Caco-2 (cell line): ENCODE measurements at places on chromosomes 7 and 10.
A peak's percentile ranks its signal among the peaks of the same experiment; 100 is the strongest.

- DNase-seq = no peak
Observed at GRCh38 chr10:32376771-32377170, 29.8 kb upstream of the EPC1 start.

- DNase-seq = no peak
Observed at GRCh38 chr7:3739983-3740382, 438.9 kb downstream of the SDK1 start.

GRCh38 chr7:24718977-24719491 is 38.2 kb downstream of the GSDME start:
- no peak for DNase-seq

GRCh38 chr10:6396652-6397051 is 183.4 kb downstream of the PRKCQ start:
- DNase-seq = no peak

DNA sequence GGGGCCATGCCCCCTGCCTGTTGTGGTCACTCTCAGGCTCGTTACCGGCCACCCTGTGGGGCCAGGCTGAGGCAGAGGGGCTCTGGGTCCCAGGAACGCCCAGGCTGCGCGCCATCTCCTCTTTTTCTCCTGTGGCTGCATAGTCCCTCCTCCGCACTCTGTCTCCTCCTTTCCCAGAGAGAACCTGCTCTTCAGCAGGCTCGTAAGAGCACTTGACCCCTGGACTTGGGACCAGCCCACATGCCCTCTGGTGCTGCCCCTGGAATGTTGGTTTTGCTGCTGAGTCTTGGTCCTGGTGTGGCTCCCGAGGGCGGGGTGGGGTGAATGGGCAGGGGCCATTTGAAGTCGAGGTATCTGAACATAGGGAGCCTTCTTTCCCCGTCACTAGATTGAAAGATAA is 6.6 kb upstream of the BHLHA15 start:
- peak; percentile 24 for DNase-seq

DNA sequence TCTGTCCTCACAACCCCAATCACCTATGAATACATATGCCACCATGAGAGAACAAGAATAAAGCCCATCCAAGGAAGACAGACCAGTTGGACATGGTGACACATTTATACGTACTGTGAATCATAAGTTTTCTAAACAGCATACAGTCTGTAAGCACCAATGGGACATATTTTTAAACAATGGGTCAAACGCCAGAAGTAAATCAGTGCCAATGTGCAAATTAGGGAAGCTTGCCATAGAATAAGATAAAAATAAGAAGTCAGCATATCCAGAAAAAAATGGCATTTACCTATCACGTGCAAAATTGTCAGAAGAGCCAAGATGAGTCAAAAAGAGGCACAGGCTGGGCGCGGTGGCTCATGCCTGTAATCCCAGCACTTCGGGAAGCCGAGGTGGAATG is 910.4 kb downstream of the SORCS1 start:
- DNase-seq = no peak

DNA sequence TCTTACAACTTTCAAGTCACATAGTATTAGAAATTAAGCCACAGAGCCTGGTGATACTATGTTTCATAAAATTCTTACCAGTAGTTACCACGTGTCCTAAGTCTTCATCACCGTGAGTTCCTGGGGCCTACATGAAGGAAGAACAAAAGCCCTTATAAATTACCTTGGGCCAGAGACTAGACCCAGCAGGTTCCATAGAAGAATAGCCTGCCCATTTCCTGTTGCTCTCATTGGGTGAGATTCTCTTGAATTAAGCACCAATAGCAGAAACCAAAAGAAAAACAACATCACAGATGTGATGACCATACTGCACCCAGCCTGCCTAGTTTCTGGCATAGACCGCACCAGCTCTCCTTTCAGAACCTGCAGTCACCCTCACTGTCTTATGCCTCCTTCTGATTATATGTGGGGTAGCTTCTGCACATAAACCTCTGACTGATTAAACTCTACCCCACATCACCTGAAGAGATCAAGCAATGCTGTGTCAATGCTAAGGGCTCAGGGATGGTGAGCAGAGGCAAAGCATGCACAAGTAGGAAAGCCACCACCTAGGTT is 18.0 kb upstream of the SEM1 start:
- DNase-seq = no peak

DNA sequence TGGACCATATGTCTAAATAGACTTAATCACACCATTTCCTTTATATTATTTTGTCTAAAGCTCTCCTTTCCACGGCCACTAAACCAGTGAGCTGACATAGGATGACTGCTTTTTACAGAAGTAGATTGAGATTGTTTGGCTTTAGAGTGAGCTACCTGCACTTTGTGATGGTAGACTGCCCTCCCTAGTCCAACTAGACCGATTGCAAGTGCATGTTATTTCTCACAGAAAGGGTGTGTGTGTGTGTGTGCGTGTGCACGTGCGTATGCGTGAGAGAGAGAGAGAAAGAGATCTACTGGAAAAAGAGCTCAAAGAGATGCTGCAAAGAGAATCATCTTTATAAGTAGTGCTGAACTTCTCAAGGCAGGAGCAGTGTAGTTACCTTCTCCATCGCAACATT is 60.7 kb downstream of the VCL start:
- DNase-seq = peak; percentile 74

DNA sequence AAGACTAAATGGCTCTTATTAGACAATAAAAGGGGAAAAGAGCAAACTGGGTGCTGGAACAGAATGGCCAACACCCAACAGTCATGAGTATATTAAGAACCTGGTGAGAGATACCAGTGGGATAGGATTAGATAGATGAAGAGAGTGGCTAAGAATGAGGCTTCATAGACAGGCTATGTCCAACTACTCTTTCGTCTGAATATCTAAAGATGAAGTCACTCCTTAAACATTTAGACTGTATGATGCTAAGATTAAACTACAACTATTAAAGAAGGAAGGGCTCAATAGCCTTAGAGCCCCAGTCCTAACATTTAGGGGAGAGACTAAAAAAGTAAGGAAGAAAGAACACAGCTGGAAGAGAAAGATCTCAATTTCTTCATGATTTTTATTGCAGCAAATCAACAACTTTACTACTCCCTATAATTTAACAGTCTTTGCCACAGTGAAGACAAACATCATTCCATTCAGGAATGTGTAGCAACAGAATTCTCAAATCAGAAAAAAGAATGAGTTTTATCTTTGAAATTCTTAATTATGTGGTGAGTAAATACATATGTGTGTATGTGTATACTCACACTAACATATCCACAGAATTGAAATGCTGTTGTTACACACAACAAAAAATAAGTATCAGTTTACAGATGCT is 45.6 kb downstream of the CACNA2D1 start:
- DNase-seq = no peak

GRCh38 chr10:26759008-26759407 is 61.5 kb downstream of the PDSS1 start:
- no peak for DNase-seq

GRCh38 chr7:121909716-121910345 is 36.9 kb downstream of the PTPRZ1 start:
- no peak for DNase-seq

DNA sequence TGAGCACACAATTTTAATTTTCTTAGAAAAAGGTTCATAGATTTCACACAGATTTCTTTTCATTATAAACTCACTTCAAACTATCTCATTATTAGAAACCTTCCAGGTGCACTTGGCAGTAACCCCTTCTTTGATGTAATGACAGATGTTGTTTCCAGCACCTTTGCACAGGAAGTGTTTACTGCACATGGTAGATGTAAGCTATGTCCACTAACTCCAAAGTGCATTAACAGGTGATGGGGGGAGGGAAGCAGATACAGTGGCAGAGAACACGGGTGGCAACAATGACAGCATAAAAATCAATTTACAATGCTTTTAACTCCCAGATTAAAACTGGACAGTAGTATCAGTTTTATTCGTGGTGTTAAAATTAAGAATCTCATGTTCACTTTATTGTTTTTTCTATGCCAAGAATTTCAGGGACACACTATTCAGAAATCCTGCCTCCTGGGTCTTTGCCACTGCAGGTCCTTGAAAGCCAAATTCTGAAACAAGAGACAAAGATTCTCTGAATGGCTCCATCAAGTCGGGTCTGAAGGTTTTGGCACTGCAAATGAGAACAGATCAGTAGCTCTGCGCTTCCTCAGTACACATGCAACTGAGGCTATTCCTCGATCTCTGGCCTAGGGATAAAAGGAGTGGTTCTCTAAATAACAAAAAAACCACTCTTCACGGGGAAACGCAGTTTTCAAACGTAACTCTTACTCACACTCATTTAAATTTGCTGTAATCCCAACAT is 187.7 kb downstream of the JAZF1 start:
- DNase-seq = no peak

DNA sequence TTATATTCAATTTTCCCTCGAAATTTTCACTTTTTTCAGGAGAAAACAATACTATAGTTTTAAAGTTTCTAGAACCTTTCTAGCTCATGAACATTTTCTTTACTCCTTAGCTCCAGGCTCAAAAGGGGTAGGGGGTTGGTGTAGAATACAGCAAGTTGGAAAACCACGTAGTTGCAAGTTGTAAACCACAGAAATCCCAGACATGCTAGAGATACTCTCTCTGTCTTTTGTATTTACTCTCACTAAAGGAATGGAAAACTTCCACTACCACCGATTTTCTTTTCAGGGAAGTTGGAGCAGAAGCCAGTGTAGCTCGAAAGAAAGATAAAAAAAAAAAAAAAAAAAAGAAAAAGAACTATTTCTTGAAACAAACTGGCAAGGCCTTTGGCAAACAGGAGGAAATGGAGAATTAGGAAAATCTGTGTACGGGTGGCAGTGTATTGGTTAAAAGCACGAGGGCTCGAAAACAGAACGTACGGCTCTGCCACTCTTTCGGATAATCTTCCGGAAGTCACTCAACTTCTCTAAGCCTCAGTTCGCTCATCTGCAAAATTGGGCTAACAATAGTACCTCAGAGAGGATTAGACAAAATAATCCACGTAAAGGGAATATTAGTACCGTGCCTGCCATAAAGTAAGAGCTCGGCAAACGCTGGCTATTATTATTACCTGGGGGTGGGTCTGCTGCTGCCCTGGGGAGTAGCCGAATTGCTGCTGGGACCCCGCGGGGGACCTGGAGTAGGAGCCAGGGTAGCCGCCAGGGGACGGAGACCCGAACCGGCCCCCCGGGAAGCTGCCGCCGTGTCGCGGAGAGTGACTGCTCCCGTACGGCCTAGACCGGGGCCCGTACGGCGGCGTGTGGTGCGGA is 628 bp downstream of the MPLKIP start:
- no peak for DNase-seq

- no peak for DNase-seq
Observed at GRCh38 chr7:133824132-133824531, 303.0 kb upstream of the LRGUK start.

DNA sequence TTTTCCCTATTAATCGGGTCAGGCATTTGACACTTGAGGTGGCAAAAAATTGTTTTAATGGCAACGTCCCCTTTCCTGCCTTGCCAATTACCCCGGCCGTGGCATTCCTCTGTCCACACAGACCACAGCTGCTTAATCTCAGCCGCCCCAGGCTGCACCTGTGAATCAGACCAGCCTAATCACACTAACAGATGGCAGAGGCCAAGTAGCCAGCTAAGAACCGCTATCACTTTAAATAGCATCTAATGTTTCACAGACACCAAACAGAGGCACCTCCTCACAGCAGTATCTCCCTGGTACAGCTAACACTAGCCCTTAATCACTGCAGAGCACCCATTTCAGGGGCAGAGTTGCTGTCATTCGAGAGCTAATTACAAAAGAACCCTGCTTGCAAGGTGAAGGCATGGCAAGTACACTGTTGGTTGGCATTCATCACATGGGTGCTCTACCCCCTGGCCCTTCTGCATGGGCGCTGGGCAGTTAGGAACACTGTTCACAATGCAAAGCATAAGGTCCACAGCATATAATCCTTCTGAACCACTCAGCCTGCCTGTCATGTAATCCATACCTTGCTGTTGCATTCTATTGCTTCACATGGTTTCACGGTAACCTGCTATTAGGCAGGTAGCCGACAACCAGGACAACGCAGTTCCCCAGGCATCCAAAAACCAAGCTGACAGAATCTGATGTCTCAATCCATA is 38.8 kb downstream of the FGFR2 start:
- DNase-seq = no peak

- DNase-seq = no peak
Observed at GRCh38 chr10:100356067-100357017, 9.3 kb downstream of the SCD start.

- DNase-seq = peak; percentile 64
Observed at GRCh38 chr10:48251525-48252353, 22.8 kb downstream of the FRMPD2 start.

- no peak for DNase-seq
Observed at GRCh38 chr10:117353684-117354083, 21.6 kb downstream of the PDZD8 start.

DNA sequence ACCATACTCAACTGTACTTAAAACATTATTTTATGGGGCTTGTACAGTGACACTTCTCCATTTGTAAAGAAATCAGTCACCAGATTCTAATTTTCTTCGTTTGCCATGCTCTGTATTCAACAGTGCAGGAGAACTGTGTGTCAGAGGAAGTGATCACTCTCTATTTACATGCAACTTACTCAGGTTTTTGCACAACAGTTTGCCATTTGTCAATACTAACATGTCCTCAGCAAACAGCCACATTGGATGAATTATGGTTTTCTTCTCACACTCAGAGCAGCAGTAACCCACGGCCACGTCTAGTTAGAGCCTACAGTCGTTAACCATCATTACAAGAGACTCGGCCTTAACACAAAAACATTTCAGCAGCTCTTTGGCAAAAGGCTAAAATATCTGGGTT is 69.2 kb upstream of the SP4 start:
- no peak for DNase-seq

- no peak for DNase-seq
Observed at GRCh38 chr10:7193369-7193768, 217.5 kb downstream of the SFMBT2 start.

GRCh38 chr7:75842836-75843446 is 29.3 kb upstream of the CCL24 start:
- no peak for DNase-seq

GRCh38 chr10:26067680-26068079 is 133.7 kb downstream of the MYO3A start:
- no peak for DNase-seq

GRCh38 chr7:12687718-12688171 is 312 bp downstream of the ARL4A start:
- DNase-seq = no peak

DNA sequence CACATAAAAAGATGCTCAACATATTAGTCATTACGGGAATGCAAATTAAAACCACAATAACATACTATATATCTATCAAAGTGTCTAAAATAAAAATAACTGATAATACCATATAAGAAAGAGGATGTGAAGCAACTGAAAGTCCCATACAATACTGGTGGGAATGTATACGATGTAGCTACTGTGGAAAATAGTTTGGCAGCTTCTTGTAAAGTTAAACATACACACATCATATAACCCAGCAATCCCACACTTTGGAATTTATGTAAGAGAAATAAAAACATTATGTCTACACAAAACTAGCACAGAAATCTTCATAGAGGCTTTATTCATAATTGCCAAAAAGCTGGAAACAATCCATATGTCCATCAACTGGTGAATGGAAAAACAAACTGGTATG is 10.5 kb upstream of the COMMD3 start:
- no peak for DNase-seq

- no peak for DNase-seq
Observed at GRCh38 chr7:79716329-79716728, 262.9 kb upstream of the MAGI2 start.
